HL-60 (cell line): ENCODE measurements at places on chromosomes 6 and 20.

DNA sequence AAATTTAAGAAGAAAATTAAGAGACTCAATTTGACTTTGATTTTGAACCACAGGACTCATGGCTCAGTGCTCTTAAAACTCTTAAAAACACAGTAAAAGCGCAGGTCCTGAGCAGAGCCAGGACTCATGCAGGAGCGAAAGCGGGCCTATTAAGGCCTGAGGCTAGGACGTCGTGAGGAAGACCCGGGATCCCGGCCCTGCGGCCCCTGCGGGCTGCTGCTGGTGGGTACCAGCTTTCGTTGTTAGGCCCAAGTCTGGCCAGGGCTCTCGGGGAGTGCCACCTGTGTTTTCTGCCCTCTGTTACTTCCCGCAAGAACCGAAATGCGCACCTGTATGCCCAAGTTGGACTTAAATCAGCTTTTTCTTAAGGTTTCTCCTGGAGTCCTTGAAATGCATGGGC lies 3.4 kb upstream of the PAX1 start:
- DNase-seq = no peak

GRCh38 chr20:59207742-59208357 lies 44.2 kb downstream of the ZNF831 start:
- peak; percentile 14 for DNase-seq

GRCh38 chr20:16147916-16148315 lies 425.3 kb downstream of the KIF16B start:
- DNase-seq = no peak

DNA sequence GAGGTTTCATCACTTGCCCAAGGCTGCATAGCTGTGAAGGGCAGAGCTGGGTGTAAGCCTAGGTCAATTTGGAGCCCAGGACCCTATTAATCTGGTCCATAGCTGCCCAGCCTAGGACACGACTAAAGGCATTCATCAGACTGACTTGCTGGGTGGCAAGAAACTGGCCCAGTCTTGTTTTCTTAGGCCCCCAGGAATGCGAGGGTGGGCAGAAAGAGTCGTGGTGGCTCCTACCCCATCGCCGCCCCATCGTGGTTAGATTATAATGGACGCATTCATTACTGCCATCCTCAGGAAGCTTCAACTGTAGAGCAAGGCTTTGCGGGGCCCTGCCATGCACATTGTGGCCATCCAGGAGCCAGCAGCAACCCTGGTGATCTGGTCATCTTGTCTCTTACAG lies 16.1 kb downstream of the DYNLRB1 start:
- DNase-seq = no peak

GRCh38 chr6:17004269-17004668 lies 97.6 kb upstream of the STMND1 start:
- no peak for DNase-seq

GRCh38 chr20:51335329-51335841 lies 207.1 kb downstream of the NFATC2 start:
- DNase-seq = no peak

DNA sequence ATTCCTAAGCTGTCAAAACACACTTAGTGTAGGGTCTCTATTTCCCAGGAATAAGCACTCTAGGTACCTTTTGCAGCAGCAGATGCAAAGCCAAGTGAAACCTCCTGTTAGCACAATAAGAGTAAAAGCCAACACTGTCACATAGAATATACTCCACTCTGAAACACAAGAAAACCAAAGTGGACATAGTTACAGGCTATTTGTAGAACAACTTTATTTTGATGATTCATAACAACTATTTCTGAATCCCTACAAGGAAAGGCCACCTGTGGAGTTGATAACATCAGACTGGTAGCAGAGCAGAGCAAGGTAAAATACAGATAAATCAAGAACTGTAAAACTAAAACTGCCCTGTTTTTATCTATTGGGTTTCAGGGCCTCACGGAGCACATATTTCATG lies 59.7 kb downstream of the ALDH5A1 start:
- DNase-seq = no peak

GRCh38 chr6:3230256-3230882 lies 2.9 kb upstream of the TUBB2B start:
- DNase-seq = no peak

DNA sequence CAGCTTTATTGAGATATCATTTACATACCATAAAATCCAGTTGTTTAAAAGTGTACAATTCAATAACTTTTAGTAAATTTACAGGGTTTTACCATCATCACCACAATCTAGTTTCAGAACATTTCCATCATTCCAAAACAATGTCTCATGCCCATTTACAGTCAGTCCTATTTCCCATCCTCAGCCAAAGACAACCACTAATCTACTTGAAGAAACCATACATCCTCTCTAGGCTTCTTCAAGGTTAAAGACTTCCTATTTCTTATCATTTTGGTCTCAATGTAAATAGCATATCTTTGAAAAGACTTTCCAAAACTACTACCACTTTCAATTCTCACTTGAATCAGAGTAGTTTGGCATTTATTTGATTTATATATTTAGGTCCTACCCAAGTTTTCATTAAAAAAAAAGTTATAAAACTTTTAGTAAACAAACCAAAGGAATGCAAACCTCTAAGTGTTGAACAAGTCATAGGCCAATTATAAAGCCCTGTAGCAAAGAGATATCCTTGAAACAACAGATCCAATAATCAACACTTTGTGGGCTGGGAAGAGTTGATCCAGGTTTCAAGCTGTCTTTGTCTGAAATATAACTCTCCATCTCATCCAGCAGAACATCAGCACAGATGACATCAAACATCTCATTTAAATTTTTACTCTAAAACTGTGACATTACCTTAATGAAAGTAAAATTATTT lies 211.3 kb upstream of the RUNX2 start:
- no peak for DNase-seq

- DNase-seq = no peak
These were observed 55.1 kb downstream of the MYLK4 start for GRCh38 chr6:2695454-2696095.

GRCh38 chr6:134902074-134902861 lies 47.6 kb downstream of the ALDH8A1 start:
- DNase-seq = no peak

- DNase-seq = no peak
These were observed 198.5 kb downstream of the TBXT start for GRCh38 chr6:165969184-165969583.

- DNase-seq = no peak
These were observed 227.7 kb upstream of the CDH4 start for GRCh38 chr20:61024390-61024789.

- peak; percentile 84 for DNase-seq
These were observed 24.2 kb downstream of the ZNF311 start for GRCh38 chr6:28980852-28981430.

GRCh38 chr20:35171753-35172433 lies at the start of gene PROCR:
PROCR (plus strand) TSS chr20:35172072; CDS start chr20:35172155, 83 bp downstream.
- DNase-seq = peak; percentile 84

GRCh38 chr20:34231634-34232033 lies 9.6 kb upstream of the ASIP start:
- DNase-seq = no peak

- DNase-seq = no peak
These were observed 178.2 kb downstream of the FOXC1 start for GRCh38 chr6:1787894-1788293.

DNA sequence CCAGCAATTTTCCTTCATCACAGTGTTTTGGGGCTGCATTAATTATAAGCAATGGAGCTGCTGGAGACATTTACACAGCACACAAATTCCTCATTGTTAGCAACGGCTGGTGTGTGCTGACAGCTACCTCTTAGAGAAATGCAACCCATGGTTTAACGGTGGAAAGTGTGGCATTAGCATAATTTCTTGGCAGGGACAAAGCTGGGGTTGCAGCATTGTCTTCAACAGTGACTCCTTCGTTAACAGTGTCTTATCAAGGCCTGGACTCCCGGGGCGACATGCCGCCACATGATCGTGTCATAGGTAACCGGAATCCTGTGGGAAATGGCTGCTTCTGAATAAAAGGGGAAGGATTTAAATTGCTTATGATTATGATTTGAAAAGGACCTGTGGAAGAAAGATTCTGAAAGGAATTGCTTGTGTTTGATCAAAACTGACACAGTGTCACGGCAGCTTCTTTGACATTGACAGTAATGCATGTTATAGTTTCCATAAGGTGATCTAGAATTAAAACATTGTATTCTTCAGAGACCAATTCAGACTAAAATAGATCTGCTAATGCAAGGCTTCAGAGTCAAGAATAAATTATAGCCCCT lies 128.0 kb downstream of the UST start:
- no peak for DNase-seq

GRCh38 chr6:55176958-55177357 lies 2.6 kb downstream of the HCRTR2 start:
- no peak for DNase-seq

- DNase-seq = no peak
These were observed 219.3 kb upstream of the PREP start for GRCh38 chr6:105622226-105622625.

GRCh38 chr20:20834008-20834407 lies 121.6 kb upstream of the RALGAPA2 start:
- DNase-seq = no peak

DNA sequence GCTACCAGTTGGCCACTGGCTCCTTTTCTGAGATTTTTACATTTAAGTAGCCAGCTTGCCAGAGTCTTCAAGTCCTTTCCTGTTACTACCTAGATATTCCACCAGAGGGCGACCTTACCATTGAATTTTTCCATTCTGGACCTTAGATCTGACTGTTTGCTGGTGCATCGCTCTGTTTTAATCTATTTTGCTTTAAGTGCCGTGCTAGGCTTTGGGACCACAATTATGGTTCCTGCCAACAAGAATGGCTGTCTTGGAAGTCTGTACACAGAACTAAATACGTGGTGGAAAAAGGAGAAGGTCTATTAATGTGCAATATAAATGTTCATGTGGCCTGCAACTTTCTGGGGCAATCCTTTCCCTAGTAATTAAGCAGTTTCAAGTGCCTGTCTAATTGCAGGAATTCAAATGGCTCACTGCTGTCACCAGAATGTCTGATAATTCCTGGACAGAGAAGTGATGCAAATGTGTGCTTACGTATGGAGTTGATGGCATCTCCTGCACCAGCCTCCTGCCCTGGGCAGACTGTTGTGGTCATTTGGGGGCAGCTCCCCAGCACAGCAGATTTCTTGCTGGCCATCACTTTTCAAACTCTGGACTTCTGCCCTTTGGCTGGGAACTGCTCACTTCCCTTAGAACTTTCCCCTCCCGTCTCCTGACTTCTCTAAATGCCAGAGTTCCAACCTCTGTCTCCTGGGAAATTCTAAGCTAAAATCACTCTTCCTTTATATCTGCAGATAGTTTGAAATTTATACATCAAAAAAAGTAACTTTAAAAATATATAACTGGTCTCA lies 5.6 kb upstream of the HLA-DOA start:
- peak; percentile 50 for DNase-seq

DNA sequence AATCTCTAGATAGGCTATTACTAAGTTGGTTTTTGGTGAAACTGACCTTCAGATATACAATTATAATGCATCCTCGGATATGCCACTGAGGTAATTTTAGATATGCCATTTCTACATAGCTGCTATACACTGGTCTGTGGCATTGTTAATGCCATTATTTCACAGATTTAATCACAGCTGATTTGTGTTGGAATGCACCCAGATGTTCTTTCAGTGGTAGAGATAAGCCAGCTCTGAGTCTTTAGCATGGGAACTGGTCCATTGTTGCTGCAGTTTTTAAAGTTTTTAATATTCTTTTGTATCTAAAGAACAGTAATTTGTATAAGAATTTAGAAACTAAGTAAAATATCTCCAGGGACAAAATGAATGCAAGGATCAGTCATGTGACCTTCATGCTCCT lies 6.8 kb downstream of the TMX4 start:
- no peak for DNase-seq

GRCh38 chr6:163398815-163399214 lies 15.7 kb upstream of the QKI start:
- DNase-seq = peak; percentile 65

GRCh38 chr6:149335924-149336608 lies 18.6 kb downstream of the TAB2 start:
- DNase-seq = no peak

GRCh38 chr20:25750220-25750764 lies 53.6 kb upstream of the ZNF337 start:
- no peak for DNase-seq

GRCh38 chr6:11586117-11586516 lies 48.6 kb downstream of the TMEM170B start:
- DNase-seq = no peak

DNA sequence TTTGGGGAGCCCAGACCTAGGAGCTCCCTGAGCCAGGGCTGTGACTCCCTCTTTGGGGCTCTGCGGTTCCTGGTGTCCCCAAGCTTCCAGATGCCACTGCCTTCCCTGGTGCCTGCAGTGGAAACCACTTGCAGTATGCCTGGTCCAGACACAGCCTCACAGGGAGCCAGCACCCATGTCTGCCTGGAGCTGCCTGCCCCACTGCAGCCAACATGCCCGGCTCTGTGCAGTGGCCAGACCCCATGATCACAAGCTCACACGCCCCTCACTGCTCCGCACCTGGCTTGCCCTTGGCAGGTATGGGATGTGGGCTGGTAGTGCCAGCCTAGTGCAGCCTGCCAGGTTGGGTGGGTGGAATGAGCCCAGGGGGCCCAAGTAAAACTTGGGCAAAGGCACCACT lies 644.8 kb downstream of the HTR1B start:
- no peak for DNase-seq

- no peak for DNase-seq
These were observed 536.2 kb upstream of the NRSN1 start for GRCh38 chr6:23589811-23590210.

DNA sequence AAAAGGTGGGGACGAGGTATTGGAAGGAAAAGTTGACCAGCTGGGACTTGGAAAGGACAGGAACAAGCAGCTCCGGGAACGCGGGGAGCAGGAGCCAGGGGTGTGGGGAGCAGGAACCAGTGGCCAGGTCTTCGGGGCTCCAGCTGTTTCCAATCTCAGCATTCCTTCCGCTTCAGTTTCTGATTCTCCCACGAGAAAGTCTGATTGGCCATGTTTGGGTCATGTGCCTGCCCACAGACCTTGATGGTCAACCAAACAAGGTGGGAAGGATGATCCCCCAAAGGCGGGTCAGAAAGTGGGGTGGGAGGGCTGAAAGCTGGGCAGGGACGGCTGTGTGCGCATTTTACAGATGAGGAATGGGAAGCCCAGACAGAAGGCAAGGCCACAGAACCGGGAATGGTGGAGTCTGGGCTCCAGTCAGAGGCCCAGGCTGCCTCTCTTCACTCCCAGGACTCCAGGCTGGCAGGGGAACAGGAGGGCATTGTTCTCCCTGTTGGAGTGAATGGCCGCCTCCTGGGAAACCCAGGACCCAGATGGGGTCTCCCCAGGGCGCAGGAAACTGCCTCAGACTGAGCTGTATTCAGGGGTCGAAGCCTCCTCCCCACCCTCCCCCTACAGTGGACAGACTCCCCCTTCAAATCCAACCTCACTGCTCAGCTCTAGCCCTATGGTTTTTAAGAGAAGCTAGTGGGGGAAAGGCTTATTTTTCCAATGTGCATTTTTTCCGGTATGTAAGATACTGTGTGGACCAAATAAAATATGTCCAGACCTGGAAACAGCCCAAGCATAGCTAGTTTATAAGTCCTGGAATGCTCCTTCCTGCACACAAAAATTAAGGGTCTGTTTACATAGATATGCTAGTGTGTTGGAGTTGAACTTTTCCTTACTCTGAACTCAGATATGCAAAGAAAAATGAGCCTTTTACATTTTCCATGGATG lies 12.2 kb upstream of the PTGIS start:
- DNase-seq = no peak

GRCh38 chr6:98530732-98531131 lies 303.6 kb upstream of the POU3F2 start:
- no peak for DNase-seq

GRCh38 chr20:18984238-18985200 lies 170.9 kb downstream of the SCP2D1 start:
- no peak for DNase-seq
